ENCODE measurements at places on chromosomes 1 and 21.

DNA sequence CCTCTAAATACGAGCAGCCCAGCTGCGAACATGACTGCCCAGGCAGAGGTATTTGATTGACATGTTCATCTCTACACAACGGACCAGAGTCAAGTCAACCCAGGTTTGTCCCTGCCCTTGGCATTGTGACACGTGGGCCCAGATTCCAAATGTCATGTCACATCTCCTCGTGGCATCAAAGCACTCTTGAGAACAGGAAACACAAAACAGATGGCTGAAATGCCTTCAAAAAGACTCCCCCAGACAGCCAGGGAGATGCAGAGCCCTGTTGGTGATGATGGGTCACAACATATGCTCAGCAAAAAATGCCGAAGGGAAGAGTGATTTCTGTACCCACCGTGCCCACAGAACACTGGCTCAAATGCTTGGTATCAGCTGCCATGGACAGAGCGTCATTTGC, 337.8 kb upstream of the DAB1 start:
- no peak for DNase-seq

DNA sequence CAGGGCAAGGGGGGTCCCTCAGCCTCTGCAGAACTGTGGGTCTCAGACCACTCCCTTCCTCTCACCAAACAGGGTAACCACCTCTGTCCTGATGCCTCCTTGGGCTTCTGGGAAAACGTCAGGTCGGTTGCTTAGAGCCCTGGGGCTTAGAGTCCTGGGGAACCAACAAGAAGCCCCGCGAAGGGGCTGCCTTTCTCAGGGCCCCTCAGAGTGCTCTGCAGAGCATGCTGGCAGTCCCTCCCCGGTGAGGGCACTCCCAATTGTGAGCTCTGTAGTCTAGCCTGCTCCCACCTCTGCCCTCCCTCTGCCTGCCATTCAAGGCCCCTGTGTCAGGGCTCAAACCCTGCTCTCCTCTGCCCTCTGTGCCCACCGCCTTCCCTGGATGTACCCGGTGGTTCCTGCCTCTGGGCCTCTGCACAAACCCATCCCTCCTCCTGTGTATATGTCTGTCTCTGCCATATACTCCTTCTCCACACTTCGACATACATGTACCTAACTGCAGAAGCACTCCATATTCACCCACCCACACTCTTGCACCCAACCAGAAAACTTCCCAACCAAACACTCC, 92.3 kb downstream of the DMRTB1 start:
- no peak for DNase-seq

GRCh38 chr1:151711951-151712350, 4.7 kb downstream of the CELF3 start:
- no peak for DNase-seq

- no peak for DNase-seq
Measured at GRCh38 chr1:91672601-91673161, 172.0 kb downstream of the CDC7 start.

DNA sequence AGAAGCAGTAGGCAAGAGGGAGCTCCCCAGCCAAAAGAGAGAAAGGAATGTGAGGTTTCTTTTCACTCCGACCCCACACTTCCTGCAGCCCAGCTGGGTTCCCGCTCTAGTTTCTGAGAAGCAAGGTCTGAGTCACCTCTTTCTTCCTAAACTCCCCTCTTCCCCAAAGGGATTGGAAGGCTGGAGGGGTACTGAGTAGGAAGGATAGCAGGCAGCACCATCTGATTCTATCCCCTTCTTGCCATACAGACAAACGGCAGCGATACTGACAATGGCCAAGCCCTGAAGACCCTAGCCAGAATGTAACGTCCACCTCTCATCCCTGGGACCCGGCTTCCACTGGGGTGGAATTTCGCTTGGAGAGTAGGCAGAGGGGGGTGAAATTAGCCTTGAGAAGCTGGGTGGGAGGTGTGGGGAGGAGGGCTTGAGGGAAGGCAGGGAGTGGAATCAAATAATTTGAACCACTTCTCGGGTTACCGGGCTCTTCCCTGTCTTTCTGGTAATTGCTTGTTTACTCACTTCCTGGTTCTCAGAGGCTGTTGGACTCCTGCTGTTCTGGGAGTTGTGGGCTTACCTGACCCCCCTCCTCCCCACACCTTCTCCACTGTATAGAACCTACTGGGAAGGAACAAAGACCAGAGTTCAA, 13.2 kb downstream of the IER5 start:
- DNase-seq: no peak

GRCh38 chr1:43978551-43979260, at the start of gene B4GALT2:
Gene B4GALT2, plus strand, starts transcription at chr1:43979210. Its CDS starts 1,951 bp downstream, at chr1:43981161.
- DNase-seq: peak; percentile 34

GRCh38 chr1:39195166-39196111, 9.1 kb upstream of the MACF1 start:
- no peak for DNase-seq

- no peak for DNase-seq
Measured at GRCh38 chr21:36716836-36717235, 17.9 kb downstream of the SIM2 start.

DNA sequence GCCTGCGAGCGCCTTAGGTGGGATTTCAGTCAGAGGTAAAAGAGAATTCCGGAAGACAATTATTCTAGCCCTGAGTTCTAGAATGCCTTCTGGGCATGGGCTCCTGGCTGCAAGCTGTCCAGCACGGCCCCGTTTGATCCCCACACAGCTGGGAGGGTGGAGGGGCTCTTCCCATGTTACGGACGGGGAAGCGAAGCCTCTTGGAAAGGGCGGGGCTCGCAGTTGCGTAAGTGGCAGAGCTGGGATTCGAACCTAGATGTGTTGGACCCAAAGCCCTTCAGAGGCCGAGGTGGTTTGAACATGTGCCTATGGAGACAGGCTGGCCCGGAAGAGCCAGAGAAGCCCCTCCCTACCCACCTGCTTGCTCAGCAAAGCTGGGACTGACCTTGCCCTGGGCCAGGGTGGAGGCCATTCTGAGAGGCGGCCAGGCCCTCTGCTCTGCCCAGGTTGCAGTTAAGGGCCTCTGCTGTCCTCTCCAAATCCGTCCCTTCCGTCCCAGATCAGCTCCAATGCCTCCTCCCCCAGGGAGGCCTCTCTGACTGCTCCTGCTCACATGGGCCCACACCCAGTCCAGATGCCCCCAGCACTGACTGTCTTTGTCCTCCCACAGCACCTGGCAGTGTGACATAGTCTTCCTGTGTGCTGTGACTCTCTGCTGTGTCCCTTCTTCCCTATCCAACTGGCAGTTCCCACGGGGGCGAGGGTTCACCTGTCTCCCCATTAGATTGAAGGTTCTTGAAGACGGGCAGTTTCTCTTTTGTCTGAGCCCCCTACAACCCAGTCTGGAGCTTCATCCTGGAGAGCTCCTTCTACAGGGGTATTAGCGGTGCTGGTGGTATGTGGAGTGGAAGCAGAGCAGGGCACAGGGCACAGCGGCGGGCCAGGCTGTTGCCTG, 1.2 kb upstream of the HSPB7 start:
- DNase-seq: no peak

GRCh38 chr1:5312293-5312674, 657.9 kb downstream of the AJAP1 start:
- DNase-seq: no peak

GRCh38 chr21:34075760-34076660, 2.6 kb downstream of the MRPS6 start:
- no peak for DNase-seq

GRCh38 chr1:53459321-53460175, at the start of gene DMRTB1:
Gene DMRTB1, plus strand, starts transcription at chr1:53459399. Its CDS starts 55 bp downstream, at chr1:53459454.
- DNase-seq: no peak

- no peak for DNase-seq
Measured at GRCh38 chr1:165763442-165763841, 5.2 kb downstream of the TMCO1 start.

- DNase-seq: no peak
Measured at GRCh38 chr21:36350282-36350910, 30.4 kb downstream of the MORC3 start.

- DNase-seq: no peak
Measured at GRCh38 chr1:173332026-173332425, 124.9 kb upstream of the TNFSF4 start.

DNA sequence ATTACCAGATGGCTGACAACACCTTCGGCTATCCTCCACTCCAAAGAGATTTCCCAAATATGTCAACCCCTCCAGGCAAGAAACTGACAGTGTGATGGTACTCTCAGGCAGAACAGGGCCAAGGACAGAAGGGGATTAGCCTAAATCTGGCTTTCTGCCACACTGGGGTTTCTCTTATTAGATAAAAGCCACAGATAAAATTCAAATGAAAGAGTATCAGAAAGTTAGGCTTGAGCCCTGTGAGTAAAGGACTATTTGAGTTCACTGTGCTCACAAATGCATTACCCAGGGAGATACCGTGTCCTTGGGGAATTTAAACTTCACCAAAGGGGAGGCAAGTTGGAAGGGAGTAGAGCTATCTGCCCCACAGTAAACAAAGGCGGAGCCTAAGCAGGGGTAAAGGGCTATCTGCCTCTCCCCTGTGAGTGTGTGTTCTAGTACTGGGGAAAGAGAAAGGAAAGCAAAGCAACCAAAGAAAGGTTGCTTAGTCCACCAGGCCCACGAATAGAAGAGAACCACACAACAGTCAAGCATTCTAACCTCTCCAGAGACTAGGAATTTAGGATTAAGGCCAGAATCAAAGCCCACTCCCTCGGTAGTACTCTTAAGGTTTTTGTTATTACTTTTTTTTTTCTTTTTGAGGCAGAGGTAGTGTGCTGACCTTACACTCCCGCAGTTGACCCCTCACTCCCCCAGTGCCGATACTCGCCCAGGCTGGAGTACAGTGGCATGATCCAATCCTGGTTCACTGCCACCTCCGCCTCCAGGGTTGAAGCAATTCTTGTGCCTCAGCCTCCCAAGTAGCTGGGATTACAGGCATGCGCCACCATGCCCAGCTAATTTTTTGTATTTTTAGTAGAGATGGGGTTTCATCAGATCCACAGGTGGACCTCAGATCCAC, 12.7 kb downstream of the TPM3 start:
- no peak for DNase-seq

- DNase-seq: no peak
Measured at GRCh38 chr1:224399887-224400286, 34.7 kb downstream of the WDR26 start.

- no peak for DNase-seq
Measured at GRCh38 chr1:17875882-17876280, 120.7 kb downstream of the ACTL8 start.

- DNase-seq: no peak
Measured at GRCh38 chr1:5742032-5742431, 250.2 kb downstream of the NPHP4 start.

- no peak for DNase-seq
Measured at GRCh38 chr1:16907870-16908758, 12.3 kb downstream of the RNU1-2 start.

GRCh38 chr1:178548108-178548507, 35.2 kb downstream of the TEX35 start:
- DNase-seq: no peak

DNA sequence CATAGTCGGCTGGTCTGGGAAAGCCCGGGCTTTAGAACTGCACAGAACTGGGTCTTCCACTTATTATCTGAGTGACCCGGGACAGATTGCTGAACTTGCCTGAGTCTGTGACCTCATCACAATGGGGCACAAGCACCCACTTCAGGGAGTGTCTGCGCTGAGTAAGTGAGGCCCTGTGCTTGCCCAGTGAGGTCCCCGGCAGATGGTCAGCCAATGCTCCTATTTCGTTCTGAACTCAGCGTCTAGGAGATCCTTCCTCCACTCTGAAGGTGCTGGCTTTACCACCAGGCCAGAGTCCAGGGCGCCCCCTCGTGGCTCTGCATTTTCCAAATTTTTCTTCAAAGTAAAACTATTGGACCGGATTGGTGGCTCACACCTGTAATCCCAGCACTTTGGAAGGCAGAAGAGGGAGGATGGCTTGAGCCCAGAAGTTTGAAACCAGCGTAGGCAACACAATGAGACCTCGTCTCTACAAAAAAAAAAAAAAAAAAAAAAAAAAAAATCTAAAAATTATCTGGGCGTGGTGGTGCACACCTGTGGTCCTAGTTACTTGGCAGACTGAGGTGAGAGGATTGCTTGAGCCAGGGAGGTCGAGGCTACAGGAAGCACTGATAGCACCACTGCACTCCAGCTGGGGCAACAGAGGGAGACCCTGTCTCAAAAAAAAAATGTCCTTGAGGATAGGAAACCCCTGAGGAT, 61.7 kb downstream of the FCRL5 start:
- DNase-seq: no peak

DNA sequence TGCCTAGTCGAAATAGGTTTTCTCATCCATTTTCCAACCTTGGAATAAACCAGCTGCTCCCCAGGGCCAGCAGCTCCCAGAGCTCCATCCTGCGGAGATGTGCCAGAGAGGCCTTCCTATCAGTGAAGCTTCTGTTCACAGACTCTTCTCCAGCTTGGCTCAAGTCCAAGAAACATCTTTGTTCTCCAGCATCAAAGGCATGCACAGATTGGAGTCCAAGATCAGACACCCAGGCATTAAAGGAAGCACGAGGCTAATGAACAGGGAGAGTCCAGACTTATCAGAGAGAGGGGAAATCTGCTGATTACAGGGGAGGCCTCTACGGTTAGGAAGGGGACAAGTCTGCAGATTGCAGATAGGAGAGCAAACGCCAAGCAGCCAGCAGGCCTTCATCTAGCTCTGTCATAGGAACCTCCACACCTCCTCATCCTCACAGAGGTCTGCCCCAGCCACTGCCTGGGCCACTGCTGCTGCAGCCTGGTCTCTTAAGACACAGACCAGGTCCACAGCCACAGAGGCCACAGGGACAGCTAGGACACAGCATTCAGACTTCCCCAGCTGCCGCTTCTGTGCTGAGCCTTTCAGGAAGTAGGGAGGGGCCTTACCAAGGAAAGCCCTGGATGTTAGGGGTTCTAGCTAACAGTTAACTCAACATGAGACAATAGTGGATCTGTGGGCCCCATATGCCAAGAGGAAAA, 3.4 kb downstream of the PRR9 start:
- no peak for DNase-seq

Measured in T-helper 17 cell (primary cell).